ENCODE measurements at places on chromosomes 11 and 22.
A peak's percentile ranks its signal among the peaks of the same experiment; 100 is the strongest.

- DNase-seq, result no peak
Observed at GRCh38 chr11:78349114-78349513, 68.5 kb downstream of the GAB2 start.

- peak; percentile 44 for DNase-seq
Observed at GRCh38 chr11:34492806-34493414, 20.7 kb downstream of the ELF5 start.

DNA sequence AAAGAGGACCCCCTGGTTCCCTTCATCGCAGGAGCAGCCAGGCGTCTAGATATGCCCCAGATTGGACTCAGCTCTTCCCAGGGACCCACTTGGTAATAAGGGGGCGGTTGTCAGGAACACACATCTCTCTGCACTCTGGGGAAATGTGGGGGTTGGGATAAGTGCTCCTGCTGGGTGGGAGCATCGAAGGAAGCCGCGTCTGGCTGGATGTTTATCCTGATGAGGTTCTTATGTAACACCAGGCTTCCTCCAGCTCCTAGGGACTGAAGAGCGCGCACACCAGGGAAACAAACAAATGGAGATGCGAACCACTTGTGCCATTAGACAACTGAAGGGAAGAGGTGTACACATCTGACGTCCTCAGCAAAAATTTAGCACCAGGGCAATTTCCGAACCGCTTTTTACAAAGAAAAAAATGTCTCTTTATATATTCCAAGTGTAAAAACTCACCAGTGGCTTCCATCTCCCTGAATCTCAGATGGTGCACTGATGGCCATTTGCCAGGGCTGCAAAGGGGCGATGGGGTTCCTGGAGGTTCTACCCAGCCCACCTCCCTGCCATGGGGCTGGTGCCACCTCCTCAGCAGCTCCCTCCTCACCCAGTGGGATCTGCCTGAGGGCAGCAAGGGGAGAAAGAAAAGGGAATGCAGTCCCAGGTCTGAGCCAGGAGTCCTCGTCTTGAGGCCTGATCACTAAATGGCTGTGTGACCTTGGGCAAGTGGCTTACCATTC, 89.4 kb downstream of the PKNOX2 start:
- no peak for DNase-seq

DNA sequence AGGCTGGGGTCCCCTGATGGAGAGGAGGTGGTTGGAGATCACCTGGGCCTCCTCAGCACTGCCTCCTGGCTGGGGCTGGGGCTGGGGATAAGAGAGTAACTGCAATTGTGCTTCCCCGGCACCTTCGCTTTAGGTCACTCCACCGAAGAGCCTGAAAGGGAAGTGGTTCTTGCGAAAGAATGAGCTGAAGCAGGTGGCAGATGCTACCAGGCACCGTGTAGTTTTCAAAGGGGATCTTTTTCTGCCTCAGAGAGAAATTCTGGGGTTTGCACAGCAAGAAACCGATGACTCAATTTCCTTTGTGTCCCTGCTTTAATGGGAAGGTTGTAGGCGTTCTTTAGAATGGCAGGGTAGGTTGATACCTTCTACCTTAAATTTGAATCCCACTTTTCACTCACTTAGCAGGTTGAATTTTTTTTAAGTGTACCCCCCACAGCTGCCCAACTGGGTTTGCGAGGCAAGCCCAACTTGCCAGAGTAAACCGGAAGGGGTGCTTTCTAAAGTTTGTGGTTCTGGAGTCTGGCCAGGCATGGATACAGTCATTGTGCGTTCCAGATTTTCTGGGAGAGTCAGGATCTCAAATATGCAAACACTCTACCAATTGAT, 5.3 kb downstream of the CD44 start:
- DNase-seq, result peak; percentile 76

- DNase-seq, result no peak
Observed at GRCh38 chr11:74751303-74751702, 2.7 kb downstream of the RNF169 start.

Data from CD4-positive, alpha-beta T cell treated with Interleukin-15 for 4 hours (primary cell).